ENCODE measurements at places on chromosomes 5 and 9.

DNA sequence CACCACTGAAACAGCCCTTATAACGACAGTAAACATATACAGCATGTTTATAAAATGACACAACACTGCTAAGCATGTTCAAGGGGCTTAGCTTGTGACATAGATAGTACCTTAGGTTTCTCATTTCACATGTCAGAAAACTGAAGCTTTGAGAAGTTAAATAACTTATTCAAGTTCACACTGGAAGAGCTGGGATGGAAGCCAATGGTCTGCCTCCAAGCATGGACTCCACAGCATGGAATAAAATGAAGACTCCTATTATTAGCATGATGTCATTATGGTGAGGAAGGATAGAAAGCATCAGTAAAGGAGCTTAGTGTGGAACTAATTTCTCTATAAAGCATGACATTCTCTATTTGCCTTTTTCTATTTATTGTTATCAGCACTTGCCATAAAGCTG, 316.7 kb downstream of the PLK2 start:
- DNase-seq, result no peak

GRCh38 chr9:36041506-36041905, 4.8 kb downstream of the RECK start:
- DNase-seq, result no peak

DNA sequence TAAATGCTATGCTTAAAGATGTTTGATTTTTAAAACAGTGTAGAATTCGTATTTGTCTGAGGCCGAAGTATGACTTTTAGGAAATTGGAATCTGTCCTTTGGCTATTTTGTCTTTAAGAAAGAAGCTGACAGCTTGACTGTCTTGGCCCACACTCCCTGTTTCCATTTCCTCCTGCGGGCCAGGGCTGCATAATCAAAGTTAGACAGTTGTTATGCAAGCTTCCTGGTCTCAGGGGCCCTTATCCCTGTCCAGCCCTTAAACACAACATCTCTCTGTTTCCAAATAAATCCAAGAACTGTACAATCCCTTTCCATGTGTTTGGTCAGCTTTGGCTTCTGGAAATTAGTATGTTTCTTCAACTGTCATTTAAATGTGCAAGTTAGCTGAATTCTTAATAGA, 54.6 kb upstream of the ECM2 start:
- no peak for DNase-seq

DNA sequence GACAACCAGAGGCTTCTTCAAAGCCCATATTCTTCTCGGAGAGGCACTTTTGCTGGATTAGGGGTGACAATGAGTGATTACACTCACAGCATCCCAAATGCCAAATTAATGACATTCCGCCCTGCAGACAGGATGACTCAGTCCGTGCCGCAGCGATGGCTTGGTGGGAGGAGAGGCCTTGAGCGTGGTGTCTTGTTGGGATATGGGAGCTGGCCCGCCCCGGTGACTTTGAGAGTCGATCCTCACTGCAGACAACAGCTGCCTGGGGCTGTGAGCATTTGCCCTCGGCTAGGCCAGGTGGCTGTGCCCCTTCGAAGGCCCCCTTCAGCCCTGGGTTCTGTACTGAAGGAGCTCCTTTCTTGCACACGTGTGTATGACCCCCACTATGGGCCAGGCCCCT, 29.8 kb downstream of the OLFM1 start:
- DNase-seq, result no peak

GRCh38 chr9:33415501-33416038, 13.2 kb upstream of the AQP7 start:
- peak; percentile 81 for DNase-seq

DNA sequence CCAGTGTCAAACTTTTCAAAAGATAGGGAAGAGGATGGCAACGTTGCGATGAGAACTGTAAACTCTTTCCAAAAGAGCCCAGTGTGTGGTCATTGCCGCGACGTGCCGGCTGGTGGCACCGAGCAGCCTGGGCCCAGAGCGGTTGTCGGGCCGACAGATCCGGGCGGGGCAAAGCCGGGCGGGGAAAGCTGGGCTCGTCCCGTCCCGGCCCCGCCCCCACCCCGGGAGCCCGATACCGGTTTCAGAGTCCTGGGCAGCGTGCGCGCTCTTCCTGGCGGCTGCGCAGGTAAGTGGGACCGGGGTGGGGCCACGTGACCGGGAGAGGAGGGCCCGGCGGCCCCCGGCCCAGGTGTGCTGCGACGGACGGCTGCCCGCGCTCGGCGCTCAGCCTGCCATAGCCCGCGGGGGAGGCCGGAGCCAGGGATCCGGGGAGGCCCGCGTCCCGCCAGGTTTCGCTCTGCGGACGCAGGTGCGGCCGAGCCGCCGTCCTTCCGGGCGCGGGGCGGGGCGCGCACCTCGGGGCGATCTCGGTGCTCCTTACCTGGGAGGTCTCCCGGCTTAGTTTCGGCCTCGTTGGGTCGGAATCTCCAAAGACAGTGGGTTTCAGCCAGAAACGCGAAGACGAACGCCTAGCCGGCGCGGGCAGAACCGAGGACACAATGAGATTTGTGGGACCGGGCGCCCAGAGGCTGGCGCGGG, at the start of gene MARVELD2:
TSS of gene MARVELD2 (plus strand) at position 232 of the 699 bp plus-strand sequence. CDS start 4,270 bp downstream, outside the sequence.
- DNase-seq, result peak; percentile 48

- DNase-seq, result no peak
These were observed 538.1 kb upstream of the MEF2C start for GRCh38 chr5:89421035-89421434.

DNA sequence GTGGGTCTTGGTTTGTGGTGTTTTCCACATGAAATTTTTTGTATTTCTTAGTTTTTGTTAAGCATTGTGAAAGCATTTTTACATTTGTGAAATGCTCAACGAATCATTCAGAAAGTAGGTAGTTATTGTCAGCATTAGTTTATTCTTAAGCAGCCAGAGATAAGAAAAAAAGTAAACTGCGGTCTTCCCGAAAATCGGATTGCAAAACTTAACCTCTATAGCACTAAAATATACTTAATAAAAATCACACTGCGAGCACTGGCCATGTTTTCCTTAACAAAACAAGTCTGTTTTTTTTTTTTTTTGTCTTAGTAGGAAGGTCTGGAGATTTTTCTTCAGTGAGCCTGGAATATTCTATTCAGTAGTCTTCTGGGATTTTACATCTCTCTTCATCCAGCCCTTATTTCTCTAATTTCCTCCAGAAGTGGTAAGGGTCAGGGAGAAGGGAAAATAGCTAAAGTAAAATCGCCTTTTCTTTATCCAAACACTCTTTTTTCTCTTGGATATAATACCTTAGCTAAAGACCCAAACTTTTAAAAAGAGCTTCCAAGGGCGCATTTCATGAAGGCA, 289.9 kb downstream of the DMAC1 start:
- DNase-seq, result no peak

DNA sequence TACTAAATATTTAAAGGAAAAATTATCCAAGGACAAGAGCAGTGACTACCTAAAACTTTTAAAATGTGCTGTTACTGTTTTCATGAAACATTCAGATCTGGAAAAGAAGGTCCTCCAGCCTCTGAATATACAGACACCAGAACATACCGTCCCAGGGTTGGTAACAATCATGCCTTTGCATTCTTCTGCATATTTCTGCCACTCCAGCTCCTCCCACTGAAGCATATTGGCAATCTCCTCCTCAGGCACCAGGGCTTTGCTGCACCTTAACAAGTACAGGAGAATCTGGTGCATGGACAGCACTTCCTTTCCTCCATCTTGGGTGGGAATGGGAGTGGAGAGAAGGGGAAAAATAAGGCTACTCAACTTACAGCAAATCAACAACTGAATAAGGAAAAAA, 60.0 kb downstream of the DROSHA start:
- no peak for DNase-seq

GRCh38 chr5:109455598-109456096, 45.9 kb upstream of the PJA2 start:
- DNase-seq, result no peak

DNA sequence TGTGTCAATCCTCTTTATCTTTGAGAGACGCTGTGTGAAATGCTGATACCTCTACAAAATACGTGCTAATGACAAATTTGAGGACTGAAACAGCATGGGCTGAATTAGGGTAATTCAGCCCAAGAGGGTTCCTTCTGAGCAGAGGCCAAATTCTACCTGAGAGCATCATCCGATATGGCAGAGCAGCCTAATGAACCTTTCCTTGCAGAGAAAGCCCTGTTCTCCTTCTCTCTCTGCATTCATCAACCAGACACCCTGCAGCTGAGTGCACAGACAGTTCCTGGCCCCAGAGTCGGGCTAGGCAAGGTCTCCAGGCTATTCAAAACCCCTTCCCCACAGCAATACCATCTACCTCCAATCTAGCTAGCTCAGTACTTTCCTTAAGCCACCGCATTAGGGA, 77.9 kb downstream of the TRIM32 start:
- DNase-seq, result no peak

DNA sequence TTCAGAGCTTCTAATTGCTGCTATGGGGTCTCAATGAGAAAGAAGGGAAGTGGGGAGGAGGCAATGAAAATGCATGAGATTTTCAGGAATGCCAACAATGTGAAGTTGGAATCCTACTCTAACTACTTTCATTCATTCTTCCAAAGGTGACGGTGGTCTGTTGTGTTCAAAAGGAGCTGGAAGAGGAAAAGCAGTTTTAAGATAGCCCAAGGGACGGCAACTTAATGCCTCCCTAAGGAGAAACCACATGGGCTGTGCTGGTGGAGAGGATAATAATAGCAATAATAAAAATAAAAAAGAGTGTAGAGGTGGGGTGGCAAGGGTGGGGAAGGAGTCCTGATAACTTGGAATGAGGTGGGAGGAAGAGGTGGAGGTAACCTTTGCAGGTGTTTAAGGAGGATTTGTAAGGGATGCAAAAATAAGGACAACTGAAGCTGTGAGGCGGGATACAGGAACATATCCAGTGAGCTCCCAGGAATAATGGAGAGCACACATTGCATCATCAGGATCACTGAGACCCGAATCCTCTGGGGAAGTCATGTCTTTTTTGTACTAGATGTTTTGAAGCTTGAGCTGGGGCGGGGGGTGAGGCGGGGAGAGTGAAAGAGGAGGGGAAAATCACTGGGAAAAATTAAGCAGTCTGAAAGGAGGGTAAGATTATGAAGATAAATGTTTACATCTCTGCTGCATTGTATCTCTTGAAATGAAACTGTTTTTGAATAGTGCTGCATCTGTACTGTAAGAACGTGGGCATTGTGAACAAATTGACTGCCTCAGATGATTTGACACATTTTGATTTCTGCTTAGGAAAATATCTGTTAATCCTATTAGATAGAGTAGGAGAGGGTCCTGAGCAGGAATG, 120.1 kb upstream of the TMEM161B start:
- no peak for DNase-seq

GRCh38 chr5:167065794-167066193, 1225.7 kb upstream of the WWC1 start:
- no peak for DNase-seq

DNA sequence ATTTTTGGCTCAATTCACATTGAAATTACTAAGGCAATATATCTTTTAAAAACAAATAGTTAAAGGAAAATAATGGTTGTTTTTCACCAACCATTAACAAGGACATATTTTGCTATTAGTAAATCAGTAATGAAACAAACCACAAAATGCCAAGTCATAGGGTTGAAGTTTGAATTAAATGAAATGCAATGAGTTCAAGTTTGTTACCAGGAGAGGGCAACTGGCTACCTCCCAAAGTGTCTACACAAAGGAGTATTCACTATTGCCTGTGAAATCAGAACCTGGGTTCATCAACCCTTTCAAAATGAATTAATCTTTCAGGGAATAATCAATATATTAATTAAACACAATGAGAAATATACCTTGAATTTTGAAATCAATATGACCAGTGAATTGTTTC, 138.4 kb upstream of the DMRTA1 start:
- DNase-seq, result no peak

GRCh38 chr5:133658327-133658726, 46.0 kb upstream of the FSTL4 start:
- no peak for DNase-seq

GRCh38 chr5:65190328-65191053, 291.2 kb downstream of the ADAMTS6 start:
- no peak for DNase-seq

- DNase-seq, result no peak
These were observed 318.4 kb upstream of the SEMA6A start for GRCh38 chr5:116892993-116893392.

DNA sequence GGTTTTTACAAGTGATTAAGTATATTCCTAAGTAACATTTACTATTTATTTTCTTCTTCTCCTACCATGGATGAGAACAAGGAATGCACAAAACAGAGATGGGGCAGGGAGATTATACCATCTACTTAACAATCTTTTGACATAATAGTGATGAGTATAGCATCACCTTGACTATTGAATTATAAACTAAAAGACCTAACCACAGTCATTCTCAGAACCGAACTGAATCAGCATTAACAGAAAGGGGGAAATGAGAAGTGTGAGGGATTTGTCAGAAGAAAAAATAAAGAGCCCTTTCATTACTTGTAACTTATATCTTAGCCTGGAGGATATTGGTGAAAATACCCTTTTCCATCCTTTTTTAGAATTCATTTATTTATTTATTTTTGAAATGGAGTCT, 21.9 kb downstream of the OR2Y1 start:
- no peak for DNase-seq

DNA sequence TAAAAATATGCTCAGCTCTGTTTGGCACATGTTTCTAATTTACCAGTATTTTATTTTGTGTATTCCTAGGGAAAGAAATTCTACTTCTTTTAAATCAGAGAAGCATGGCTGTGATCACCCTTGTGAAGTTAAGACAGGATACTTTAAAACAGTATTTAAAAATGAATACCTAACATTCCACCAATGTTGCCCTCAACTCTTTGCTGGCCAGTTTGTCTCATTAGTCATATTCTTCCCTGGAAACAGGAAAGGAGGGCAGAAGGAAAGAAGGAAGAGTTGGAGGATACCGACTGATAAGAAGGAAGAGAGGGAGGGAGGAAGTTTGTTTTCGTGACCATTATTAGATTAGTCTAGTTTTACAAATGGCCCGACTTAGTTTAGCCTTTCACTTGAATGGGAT, 137.4 kb downstream of the PLK2 start:
- DNase-seq, result no peak

DNA sequence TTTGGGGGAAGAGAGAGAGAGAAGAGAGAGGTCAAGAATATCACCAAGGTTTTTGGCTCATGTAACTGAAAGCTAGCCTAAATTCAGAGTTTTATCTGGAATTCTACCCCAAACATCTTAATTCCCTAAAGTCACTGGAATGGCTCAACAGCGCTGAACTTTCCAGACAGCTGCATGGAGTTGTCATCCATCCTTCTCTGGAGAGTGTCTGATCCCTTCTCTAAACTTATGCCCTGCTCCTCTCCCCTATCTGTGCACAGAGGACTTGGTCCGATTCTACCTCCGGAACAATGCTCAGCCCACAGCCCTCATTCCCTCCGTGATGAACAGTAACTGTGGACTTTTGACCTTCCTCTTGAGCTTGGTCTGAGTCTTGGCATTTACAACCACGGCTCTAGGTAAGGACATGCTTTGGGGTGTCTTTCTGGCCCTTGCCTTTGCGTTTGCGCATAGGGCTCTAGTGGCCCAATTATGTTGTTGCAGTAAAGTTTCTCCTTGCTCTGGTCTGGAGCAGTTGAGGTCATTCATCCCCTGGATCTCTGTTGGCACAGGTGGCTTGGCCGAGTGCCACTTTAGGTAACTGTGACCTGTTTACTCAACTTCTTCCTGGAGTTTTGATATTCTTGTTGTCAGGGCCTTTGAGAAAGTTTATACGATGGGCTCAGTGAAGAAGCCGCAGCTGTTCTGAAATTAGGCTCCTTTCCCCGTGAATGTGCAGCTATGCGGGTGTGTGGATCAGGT, 18.3 kb upstream of the CD180 start:
- no peak for DNase-seq

GRCh38 chr5:14595189-14595588, 13.6 kb downstream of the OTULINL start:
- peak; percentile 13 for DNase-seq
